ENCODE measurements at places on chromosomes 3 and 15.
A peak's percentile ranks its signal among the peaks of the same experiment; 100 is the strongest.

DNA sequence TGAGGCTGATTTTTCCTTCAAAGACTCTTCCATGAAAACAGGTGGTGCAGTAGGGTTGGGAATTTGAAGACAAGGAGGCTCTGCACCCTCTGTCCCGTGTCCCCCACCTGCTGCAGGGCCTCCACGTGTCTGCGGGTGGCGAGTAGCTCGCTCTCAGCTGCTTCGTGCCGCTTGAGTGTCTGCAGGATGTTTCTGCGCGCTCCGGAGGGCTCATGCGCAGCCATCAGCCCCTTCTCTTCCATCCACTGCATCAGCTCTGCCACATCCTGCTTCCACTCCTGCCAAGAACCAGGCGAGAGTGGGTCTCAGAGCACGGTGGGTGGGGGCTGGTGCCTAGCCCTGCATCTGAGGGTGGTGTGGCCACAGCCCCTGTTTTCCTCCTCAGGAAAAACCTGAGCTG lies 17.8 kb downstream of the SPTBN5 start:
- DNase-seq: no peak

DNA sequence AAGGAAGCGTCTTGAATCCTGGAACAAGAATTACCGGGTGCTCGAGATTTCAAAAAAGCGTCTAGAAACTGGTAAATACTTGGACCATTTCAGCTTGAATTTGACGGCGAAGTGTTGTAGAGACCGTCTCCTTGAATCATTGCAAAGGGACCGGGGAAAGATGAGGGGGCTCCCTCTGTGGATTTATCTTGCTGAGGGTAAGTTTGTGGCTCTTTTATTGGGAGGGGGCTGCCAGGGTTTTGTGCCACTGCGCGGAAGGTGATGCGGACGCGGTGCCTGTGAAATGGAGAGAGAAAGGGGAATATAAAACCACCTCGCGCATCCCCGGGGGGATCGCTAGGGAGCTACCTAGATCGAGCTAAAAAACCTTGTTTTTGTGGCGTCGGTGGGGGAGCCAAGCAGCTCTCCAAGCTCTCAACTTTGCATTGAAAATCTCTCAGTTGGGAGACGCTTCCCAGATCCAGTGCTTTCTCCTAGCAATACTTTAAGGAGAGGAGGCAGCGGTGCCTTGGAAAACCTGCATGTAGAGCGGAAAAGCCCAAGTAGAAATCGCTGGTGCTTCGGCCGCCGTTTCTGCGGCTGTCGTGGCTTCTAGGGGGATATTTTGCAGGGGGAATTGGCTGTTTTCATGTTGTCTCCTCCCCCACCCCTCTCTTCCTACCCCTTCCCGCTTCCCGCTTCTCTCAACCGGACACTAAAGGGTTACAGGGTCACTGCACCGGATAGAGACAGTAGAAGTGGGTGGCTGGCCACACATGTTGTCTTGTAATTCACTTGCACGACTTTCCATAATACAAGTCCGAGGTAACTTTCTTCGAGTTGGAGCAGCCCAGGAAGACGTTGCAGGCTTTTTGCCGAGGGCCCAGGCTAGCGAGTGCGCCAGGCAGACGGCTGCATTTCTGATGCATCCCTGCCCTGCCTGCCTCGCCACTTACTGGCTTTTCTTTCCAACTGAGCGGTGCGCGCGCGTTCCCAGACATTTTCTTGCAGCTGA lies 187.6 kb downstream of the NLGN1 start:
- DNase-seq: peak; percentile 84

DNA sequence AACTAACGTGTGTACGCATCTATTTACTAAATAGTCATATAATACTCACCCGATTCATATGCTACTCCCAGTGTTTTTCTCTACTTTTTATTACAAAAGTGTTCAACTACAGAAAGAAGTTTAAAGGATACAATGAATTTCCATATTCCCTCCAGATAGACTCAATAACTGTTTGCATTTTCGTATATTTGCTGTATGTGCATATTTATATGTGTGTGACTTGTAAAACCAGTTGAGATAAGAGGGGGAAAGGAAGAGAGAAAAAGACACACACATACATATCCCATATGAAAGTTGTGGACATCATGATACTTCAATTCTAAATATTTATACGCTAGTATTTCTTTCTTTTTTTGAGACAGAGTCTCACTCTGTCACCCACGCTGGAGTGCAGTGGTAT lies 14.1 kb downstream of the LIPC start:
- no peak for DNase-seq

GRCh38 chr3:123813876-123814275 lies 70.3 kb downstream of the MYLK start:
- DNase-seq: no peak

DNA sequence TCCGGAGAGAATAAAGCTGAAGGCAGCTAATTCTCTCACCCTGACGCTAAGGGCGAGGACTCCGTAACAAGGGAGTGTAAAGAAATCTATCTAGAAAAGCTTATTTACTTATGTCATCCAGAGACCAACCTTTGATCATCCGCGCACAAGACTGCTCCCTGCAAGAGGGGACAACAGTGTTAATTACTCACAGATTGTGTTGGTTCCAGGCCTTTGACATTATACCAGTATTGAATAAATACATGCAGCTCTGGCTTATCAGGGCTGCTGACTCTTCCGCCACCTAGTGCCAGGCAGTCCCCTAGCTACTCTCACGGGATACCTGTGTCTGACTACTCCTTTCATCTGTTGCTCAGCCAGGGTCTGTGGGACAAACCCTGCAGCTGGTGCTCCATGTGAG lies 211.7 kb downstream of the DTWD1 start:
- no peak for DNase-seq

DNA sequence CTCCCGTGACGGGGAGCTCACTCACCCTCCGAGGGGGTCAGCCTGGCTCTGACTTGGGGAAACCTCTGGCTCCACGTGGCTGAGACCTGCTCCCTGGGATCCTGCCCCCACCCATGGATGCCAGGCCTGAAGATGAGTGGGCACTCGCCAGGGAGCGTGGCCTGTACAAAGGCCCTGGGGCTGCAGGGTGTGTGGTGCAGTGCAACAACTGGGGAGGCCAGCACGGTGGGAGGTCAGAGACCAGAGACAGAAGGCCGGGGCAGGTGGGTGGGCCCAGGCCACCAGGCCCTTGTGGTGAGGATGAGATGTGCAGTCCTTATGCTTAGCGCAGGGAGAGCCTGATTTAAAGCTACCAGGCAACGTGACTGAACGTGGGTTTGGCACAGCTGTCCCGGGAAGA lies 5.0 kb downstream of the DNAJB8 start:
- no peak for DNase-seq

DNA sequence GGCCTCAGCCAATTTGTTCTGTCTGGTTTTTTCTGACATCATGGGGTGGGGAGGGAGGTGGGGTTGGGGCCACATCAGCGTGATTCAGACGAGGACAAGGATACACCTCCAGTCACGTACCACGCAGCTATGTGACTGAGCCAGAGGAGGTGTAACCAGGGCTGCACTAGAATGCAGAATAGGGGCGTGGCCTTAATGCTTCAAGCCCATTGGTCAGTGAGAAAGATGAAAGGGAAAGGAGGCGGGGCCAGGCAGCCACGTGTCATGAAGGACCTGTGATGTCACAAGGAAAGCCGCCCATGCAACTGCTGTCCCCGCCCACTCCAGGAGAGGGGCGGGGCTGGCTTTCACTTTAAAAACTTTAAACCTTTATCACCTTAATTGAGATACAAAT lies at the start of gene GOLGA6L2:
Gene GOLGA6L2 (minus strand): TSS at position 137 of the 394 bp plus-strand sequence. CDS start 62 bp downstream, at position 75.
- no peak for DNase-seq

DNA sequence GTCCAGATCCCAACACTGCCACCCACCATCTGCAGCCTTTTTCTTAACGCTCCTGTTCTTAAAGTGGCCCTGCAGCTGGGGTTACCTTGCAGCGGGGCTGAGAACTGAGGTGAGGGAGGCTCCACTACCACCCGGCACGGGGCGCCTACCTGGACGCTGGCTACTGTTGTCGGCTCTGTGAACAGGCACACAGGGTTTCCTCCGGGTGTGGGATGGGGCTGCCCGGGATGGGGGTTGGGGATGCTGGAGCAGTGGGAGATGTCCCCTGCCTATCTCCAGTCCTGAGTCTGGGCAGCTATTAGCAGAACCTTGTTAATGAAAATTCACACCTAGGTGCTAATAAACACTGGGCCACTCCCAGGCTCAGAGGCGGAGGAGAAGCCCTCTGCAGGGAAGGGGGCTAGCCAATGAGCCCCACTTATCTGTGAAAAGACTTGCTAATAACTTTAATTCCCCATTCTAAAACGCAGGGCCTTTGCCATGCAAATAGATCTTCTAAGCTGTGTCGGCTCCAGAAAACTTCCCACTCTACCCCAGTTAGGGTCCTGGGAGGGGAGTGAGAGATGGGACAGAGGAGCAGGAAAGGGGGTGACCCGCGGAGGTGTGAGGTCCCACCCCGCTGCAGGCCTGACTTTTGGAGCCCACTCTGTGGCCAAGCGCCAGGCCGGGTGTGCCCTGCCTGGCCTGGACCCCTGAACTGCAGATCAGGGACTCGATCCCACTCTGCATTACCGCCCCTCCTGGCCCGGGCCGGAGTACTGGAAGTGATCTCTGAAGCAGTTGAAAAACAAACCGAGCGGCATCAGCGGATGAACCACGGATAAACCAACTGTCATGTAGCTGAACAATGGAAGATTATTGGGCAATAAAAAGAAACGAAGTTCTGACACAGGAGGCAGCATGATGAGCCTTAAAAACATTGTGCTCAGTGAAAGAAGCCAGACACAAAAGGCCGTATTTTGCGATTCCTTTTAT lies 3.1 kb downstream of the MESP1 start:
- no peak for DNase-seq

DNA sequence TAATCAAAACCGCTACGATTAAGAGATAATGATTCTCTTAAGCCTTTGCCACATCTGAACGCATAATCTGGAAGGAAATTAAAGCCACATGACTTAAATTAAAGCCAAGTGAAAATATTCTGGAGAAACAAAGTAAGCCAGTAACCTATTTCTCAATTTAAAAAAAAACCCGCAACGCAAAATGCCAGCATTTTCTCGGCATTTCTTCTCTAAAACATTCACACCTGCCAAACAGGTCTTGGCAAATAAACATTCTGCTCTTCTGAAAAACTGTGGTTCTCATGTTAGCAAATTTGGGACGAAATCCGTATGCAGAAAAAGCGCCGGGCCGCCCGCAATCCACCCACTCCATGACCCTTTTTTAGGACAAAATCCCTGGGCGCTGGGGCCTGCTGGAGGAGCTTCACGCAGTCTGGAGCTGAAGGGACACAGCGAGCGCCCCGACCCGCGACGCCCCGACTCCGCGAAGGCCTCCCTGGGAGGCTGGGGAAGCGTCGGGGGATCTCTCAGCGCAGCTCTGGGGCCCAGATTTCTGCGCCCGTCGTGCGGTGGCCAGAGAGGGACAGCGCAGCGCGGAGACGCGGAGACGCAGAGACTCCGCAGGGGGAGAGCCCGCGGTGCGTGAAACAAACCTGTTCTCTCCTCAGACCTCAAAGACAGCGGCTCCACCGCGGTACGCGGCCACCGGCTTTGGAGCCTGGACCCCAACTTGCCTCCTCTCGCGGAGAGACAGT lies 471 bp downstream of the NKIRAS1 start:
- DNase-seq: no peak

DNA sequence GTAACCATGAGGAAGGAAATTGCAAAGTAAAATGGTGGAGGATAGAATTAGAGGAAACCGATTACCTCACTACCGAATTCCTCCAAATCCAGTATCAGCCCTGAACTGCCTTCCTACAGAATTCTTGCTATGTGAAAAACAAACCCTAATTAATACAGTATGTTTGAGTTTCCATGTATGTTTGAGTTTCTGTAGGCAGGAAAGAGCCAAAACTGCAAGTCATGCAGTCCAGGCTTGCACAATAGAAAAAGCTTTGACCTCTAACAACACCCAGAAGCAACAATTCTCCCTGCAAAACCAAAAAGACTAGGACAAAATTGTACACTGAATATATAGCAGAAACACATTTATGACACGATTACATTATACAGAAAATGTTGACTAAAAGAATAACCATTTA lies 614.8 kb downstream of the DIPK2A start:
- no peak for DNase-seq

- DNase-seq: no peak
Observed at GRCh38 chr3:128349963-128350599, 116.6 kb downstream of the DNAJB8 start.

DNA sequence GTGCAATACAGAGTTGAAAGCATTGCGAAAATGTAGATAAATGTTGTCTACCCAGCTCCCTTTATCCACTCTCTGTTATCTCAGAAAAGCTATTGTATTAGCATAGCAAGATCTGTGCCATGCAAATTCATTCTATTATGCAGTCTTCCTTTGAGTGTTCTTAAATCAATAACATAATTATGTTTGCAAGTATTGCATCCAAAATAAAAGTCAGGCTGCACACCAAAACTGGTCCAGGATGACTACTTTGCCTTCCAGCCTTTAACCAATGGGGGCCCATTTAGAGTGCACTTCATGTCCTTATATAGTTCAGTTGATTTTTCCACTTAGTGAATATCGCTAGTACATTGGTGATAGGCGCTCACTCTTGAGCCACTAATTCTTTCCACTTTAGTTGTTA lies 107.4 kb upstream of the MLF1 start:
- DNase-seq: no peak

GRCh38 chr15:96891046-96891445 lies 560.5 kb downstream of the NR2F2 start:
- peak; percentile 3 for DNase-seq

GRCh38 chr3:73086071-73086494 lies 24.6 kb downstream of the EBLN2 start:
- DNase-seq: peak; percentile 60

GRCh38 chr3:29705906-29706844 lies 425.3 kb downstream of the RBMS3 start:
- DNase-seq: peak; percentile 19

DNA sequence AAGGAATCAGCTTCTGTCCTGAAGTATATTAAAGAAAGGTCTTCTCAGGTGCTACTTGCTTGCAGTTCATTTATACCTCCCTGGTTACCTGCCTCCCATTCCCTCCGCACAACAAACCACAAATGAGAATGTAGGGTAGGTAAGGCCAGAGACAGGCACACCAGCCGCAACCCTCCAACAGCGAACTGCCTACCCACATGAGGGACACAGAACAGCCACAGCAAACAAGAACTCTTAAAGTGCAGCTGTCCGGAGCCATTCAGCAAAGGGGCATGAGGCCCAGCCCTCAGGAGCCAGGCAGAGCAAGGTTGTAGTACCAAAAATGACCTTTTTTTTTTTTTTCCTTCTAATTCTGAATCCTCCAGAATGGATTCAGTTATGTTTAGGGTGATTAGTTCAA lies 52.4 kb downstream of the SPSB4 start:
- DNase-seq: no peak

DNA sequence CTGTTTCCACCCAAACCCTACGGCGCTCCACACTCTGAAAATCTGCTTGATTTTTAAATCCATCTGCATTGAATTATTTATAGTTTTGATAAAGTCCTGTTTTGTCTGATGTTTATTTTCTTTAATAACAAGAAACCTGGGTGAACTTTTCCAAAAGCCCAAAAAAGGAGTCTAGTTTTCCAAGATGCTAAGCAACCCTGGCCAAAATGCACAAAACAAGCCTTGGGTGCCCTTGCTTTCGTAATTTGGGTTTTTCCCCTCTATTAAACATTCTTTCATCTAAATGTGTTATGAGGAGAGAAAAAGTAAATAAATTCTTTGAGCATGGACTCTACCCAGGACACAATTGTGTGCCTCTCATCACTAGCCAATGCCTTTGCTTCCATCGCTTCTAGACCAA lies 468.9 kb downstream of the MCTP2 start:
- DNase-seq: no peak

GRCh38 chr15:25725758-25726157 lies 137.4 kb downstream of the ATP10A start:
- no peak for DNase-seq

Measured in retina (tissue), 1 donor.